ENCODE measurements at places on chromosomes 5 and 9.

GRCh38 chr9:18338042-18338441, 135.9 kb upstream of the ADAMTSL1 start:
- DNase-seq = no peak

- no peak for DNase-seq
Observed at GRCh38 chr5:13943676-13944075, 812 bp downstream of the DNAH5 start.

DNA sequence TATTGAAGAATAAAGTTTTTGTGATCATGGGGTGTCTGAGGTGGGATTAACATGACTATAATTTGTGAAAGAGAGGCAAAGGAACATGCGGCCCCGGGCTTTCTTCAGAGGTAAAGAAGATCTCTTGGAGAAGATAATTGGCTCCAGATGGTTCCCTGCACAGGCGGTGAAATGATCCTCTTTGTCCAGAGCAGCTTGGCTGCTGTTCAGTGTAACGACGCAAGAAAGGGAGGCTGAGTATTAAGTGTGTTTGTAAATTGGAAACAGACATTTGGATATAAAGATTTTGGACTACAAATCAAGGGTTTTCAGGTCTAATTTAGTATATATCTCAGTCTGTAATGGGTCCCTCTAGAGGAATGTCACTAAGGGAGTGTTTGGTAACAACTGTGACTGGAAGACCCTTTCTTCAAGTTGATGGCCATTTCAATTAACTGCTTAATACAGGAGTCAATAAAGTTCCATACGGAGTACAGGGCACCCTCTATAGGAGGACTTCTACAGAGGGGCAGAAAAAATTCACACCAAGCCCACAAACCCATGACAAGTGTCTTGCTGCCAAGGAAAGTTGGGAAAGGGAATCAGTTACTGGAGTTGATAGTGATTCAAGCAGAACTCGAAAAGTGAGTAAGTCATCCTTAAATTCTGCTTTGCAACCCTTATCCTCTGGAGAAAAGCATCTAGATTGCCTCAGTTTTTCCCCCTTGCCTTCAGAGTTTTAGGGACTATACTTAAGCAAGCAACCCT, 4.1 kb downstream of the EQTN start:
- no peak for DNase-seq

DNA sequence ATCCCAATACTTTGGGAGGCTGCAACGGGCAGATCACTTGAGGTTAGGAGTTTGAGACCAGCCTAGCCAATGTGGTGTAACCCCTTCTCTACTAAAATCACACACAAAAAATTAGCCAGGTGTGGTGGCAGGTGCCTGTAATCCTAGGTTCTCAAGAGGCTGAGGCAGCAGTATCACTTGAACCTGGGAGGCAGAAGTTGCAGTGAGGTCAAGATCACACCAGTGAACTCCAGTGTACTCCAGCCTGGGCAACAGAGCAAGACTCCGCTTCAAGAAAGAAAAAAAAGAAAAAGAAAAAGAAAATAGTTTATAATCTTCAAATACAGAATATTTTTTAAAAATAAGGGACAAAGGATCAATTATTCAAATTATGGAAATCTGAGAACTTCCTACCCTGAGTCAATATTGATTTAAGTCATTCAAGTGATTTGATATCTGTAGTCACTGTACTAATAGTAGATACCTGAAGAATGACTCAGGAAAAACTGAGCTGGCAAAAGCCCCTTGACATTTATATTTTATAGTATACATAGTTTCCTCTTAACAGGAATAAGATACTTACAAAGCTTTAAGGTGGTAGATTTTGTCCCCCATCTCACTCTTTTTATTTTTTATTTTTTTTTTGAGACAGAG, 61.8 kb downstream of the PTBP3 start:
- DNase-seq = no peak

GRCh38 chr9:92660266-92660665, 9.7 kb downstream of the IPPK start:
- DNase-seq = no peak

DNA sequence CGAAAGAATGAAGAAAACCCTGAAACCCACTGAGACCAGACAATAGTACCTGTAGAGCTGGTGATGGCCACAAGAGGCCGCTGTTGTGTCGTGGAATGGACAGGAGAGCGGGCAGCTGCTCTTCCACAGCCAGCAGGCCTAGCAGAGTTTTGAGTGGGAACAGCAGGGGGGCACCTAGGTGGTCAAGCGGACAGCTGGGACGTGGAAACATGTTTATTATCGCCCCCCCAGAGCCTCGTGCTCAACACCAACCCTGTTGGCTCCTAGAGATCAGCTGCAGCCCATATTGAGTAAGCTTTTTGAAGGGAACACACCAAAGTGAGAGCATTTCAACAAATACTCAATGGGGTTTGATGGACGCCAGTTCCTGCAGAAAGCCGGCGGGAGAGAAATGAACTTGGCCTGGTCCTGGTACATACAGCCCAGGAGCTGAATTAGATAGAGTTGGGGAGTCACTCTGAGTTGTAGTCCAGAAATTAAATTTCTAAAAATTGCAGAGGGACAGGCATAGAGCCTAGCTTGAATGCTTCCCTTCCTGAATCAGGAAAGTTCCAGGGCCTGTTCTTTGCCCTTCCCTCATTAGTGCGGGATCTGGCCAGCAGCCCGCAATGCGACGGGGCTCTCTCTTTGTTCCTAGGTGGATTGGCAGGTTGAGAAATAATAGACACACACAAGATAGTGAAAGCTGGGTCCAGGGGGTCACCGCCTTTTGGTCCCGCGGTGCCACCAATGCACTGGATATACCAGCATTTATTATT, 33.8 kb downstream of the MFAP3 start:
- DNase-seq = peak; percentile 85

DNA sequence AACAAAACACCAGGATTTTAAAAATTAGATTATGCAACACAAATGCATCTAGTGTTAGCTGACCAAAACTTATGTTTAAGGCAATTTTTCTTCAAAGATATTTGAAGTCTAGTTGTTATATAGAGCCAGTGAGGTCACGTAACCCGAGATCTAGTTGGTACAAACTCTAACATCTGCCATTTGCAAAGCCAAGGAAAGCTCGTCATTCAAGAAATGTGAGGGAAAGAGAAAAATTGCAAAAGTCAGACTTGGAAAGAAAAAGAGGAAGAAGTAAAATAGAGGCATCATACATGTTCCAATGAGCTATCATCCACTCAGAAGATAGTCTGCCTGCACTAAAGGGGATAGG, 293.4 kb upstream of the PUM3 start:
- DNase-seq = no peak

DNA sequence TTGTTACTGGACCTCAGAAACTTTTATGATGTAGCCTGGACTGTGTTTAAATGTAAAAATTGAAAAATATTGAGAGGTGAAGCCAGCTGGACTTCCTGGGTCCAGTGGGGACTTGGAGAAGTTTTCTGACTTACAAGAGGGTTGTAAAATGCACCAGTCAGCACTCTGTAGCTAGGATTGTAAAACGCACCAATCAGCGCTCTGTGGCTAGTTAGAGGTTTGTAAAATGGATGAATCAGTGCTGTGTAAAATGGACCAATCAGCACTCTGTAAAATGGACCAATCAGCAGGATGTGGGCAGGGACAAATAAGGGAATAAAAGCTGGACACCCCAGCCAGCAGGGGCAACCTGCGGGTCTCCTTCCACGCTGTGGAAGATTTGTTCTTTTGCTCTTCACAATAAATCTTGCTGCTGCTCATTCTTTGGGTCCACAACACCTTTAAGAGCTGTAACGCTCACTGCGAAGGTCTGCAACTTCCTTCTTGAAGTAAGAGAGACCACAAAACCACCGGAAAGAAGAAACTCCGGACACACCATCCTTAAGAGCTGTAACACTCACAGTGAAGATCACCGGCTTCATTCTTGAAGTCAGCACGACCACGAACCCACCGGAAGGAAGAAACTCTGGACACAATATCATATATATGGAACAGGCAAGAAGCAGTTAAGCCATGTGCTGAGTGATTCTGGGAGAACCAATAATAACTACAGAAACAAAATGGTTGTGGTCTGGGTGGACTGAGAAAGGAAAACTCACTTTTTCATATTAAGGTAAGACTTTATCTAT, 201.3 kb downstream of the GABRG2 start:
- no peak for DNase-seq

DNA sequence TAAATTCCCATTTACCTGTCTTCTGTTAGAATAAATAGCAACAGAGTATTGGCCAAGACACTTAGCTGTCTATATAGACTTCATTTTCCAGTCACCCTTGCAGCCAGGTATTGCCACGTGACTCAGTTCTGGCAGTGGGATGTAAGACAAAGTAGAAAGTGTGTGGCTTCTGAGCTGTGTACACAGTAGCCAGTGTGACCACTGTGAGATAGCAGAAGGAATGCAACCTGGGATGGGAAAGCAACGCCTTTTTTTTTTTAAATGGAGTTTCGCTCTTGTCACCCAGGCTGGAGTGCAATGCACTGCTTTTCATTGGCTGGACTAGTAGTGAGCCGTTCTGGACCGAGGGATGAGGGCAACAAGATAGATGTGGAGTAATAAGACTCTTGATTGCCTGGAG, 64.5 kb upstream of the UBTD2 start:
- no peak for DNase-seq

DNA sequence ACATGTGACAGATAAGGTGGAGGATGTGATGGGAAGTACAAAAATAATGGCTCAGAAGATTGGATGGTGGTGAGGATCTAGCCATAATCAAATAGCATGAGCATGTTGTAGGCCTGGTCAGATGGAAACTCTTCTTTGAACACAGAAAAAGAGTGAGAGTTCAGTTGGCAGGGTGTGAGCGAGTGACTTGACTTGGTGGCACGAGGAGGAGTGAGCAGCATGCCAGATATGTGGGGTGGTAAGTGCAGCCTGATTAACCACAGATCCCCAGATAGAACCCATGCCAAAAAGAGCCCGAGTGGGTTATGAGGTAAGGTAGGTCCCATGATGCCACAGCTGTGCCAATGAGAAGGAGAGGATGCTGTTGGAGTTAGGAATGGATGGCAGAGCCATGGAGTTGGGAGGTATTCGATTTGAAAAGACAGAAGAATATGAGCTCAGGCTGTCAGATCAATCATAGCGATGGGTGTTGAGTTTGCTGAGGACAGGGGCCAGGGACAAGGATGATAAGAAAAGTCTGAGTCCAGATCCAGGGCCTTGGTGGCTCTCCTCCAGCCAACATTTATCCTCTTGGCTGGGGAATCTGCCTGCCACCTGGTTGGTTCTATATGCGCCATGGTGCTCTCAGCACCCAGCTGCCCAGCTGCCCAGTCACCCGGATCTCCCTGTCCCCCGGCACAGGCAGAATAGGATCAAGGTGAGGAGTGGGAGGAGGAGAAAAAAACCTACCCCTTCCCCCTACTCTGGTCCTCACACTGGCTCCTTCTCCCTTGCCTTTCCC, 16.5 kb downstream of the GARNL3 start:
- no peak for DNase-seq

DNA sequence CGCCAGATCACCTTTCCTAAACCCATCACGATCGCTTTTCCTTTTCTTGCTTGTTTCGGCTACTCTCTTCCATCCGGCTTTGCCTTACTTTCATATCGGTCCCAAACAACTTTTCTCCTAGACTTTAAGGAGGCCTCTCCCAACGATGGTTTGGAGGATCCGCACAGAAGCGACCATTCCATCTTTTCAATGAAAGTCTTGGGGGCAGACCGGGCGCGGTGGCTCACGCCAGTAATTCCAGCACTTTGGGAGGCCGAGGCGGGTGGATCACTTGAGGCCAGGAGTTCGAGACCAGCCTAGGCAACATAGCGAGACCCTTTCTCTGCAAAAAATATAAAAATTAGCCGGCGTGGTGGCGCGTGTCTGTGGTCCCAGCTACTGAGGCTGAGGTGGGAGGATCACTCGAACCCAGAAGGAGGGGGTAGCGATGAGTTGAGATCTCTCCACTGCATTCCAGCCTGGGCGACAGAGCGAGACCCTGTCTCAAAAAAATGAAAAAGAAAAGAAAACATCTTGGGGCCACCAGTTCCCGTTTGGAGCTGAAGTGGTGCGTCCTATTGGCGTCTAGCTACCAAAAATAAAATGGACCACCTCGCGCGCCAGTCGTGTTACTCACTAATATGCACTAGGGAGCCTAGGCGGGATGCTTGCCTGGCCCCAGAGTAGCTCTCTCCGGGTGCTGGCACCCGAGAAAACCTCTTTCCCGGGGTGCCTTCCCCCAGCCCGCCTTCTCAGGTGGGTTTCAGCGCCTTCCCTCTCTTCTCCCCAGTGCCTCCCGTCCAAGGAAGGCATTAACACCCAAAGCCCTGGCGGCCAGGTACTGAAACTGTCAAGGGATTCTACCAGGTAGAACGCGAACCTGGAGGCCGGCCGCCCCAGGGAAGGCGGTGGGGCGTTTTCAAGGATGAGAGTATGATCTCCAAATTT, 800 bp upstream of the AP3B1 start:
- DNase-seq = peak; percentile 59

All from activated naive CD4-positive, alpha-beta T cell treated with Interleukin-2 at 50 U/mL for 16 hours (primary cell).